WTC11 (cell line): ENCODE measurements at places on chromosomes 16 and 17.
A peak's percentile ranks its signal among the peaks of the same experiment; 100 is the strongest.

DNA sequence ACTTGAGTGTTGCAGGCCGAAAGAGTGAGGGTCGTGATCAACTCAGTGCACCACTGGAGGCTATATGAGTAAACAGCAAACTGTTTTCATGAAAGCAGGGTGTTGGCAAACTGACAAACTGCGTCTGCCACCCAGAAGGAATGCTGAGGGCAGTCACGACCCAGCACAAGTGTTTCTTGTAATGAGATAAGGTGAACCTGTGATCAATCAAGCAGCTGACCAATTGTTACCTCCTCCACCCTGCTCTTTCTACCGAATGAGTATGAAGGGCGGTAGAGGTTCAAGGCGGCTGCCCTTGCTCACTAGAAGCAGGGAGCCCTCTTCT is 5.5 kb upstream of the SRL start:
- no peak for DNase-seq

GRCh38 chr16:87160701-87161337 is 156.4 kb downstream of the C16orf95 start:
- no peak for DNase-seq

DNA sequence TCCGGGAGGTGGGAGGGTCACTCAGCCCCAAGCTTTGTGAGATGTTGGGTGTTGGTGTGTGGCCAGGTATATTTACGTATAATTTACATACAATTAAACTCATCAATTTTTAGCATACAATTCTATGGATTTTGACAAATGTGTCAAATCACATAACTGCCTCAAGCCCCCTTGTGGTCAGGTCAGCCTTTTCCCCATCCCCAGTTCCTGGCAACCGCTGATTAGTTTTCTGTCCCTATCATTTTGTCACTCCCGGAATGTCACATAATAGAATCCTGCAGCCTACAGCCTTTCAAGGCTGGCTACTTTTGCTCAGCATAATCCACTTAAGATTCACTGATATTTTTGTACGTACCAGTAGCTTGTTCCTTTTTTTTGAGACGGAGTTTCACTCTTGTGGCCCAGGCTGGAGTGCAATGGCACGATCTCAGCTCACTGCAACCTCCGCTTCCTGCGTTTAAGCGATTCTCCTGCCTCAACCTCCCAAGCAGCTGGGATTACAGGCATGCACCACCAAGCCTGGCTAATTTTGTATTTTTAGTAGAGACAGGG is 19.3 kb upstream of the RAI1 start:
- DNase-seq = no peak

DNA sequence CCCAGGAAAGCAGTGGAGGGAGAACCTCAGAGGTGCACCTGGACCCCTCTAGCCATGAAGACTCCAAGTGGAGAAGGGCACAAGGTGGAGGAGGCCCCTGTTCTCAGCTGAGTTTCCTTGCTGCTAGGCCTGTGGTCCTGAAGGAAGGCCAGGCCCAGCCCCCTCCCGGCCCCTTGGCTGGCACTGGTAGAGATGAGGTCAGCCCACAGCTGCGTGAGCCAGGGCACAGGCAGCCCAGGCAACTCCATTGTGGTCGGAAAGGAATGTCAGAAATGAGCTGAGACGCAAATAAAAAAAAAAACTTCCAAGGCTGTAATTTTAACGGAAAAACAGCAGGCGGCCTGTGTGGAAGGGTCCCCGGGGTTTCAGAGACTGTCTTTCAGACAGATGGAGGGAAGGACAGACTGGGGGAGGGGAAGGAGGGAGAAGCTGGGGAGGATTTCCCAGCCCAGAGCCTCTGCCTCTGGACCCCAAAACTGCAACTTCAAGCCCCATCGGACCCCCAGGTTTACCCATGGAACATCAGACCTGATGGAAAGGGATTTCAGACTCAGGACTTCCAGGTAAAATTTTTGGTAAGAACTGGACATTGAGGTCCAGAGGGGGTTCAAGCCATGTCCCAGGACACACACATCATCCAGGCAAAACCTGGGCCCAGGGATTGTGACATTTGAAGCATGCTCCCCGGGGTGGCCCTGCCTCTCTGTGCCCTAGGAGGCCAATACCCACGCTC is 25.6 kb upstream of the MRPS23 start:
- DNase-seq = peak; percentile 69

DNA sequence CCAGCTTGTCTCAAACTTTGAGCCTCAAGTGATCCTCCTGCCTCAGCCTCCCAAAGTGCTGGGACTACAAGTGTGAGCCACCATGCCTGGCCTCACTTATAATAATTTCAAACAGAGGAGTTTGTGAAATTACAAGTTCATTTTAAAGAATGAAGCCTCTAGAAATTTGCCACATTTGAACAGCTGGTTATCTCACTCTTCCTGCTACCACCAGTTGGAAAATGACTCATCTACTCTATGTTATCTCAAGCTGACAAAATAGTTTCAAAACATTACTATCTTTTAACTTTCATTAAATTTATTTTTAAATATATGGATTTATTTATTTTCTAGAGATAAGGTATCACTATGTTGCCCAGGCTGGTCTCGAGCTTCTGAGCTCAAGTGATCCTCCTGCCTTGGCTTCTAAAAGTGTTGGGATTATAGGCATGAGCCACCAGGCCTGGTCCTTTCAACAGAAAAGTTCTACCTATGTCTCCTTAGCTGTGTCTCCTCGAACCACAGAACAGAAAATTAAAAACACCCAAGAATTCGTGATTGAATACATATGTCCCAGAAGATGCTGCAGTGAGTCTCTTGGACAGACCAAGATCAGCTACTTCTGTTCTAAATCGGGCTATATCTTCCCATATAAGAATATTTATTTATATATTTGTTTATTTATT is 47.6 kb downstream of the MYH13 start:
- DNase-seq = no peak

DNA sequence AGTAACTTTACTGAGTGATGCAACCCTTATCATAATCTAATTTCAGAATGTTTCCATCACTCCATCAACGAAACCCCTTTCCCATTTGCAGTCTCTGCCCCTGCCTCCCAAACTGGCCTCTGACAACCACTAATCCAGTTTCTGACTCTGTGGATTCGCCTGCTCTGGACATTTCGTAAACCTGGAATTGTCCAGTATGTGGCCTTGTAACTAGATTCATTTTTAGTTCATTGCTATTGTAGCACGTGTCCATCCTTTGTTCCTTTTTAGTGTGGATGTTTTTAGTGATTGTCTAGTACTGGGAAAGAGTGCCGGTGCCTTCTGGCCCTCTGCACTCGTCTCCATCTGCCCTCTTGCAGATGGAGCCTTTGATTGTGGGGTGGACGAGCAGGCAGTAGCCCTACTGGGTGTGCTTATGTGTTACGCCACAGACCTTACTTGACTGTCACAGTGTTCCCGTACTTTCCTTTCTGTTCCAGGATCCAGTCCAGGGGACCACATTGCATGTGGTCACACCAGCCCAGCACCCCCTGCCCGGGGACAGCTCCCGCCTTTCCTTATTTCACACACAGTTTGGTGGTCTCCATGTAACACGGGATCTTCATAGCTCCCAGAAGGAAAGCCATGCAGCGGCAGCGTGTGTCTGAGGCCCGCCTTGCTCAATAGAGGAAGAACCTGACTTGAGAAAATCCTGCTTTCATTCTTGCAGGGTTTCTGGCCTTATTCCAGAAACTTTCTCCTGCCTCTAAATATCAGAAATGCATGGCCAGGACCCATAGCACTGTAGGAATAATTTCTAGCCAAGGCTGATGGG is 8.8 kb downstream of the KIAA0513 start:
- no peak for DNase-seq
